ENCODE measurements at places on chromosomes 16 and 17.

- peak; percentile 73 for DNase-seq
These were observed 119.6 kb downstream of the SPAG9 start for GRCh38 chr17:51000835-51001638.

DNA sequence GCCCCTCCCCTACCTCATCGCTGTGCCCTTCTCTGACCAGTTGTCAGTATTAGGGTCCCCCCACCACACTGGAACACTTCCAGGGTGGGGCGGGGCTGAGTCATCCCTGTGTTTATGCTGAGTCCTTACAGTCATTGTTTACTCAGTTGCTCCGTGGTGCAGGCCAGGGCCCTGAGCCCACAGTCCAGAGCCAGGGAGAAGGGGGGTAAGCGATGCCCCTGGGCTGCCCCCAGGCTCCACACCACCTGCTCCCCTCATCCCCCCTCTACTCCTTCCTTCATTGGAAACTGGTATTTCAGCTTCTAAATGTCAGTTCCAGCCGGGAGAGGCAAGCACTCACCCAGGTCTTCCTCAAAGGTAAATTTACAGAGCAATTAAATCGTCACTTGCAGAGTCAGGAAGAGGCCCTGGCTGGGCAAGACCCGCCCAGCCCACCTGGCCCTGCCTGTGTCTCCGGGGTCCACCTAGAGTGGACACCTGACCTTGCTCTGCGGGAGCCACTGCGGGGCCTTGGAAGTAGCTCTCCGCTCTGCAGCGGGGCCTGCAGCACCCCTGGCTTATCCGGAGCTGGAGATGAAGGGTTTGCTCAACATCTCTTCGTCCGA is 4.8 kb downstream of the ATP2A3 start:
- DNase-seq = peak; percentile 14

DNA sequence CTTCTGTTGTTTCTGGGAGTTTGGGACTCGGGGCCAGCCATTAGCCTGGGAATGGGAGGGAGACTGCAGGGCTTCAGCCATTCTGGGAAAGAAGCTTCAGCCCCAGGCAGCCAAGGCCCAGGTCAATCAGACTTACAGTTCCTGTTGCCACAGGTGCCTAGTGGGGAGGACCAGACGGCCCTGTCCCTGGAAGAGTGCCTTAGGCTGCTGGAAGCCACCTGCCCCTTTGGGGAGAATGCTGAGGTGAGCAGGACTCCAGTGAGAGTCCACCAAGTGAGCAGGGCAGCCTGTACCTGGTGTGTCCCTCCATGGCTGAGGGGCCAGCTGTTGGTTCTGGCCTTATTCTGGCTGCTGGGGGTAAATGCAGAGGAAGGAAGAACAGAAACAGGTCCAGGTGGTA is 8.7 kb downstream of the NFE2L1 start:
- no peak for DNase-seq

DNA sequence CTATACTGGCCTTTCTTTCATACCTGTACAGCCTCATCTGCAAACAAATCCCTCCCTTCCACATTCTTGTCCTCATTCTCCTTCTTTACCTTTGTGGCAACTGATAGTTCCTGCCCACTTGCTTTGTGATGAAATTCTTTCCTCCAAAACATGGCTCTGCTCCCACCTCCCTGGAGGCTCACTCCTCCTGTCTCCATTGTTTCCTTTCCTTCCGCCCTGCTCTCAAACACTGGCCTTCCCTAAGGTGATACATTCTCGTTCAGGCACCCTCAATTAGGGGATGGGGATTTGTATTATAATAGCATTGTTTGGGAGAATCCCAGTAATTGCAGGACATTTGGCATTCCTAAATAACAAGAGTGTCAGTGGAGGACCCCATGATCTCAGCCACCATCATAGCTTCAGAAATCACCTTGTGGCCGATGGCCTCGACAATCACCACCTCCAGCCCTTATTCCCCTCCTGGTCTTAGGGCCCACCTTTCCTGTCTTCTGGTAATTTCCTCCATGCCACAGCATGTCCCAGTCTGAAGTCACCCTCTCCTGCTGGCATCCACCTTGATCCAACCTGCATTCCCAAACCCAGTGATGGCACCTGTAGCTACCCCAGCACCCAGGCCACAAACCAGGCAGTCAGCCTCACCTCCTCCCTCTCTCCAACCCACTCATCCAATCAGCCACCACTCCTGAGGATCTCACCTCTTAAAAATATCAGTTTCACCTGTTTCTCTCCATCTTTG is 7.9 kb downstream of the UNC119 start:
- DNase-seq = no peak

GRCh38 chr17:62920300-62920699 is 45.7 kb upstream of the TANC2 start:
- no peak for DNase-seq

Data from cardiac muscle cell (in vitro differentiated cells and primary cell).